ENCODE measurements at places on chromosomes 5 and 9.

- no peak for DNase-seq
Observed at GRCh38 chr9:15249042-15249818, 57.8 kb downstream of the TTC39B start.

GRCh38 chr9:69104830-69105527, 69.1 kb upstream of the TJP2 start:
- DNase-seq = no peak

- no peak for DNase-seq
Observed at GRCh38 chr9:97675655-97676054, 21.5 kb downstream of the XPA start.

DNA sequence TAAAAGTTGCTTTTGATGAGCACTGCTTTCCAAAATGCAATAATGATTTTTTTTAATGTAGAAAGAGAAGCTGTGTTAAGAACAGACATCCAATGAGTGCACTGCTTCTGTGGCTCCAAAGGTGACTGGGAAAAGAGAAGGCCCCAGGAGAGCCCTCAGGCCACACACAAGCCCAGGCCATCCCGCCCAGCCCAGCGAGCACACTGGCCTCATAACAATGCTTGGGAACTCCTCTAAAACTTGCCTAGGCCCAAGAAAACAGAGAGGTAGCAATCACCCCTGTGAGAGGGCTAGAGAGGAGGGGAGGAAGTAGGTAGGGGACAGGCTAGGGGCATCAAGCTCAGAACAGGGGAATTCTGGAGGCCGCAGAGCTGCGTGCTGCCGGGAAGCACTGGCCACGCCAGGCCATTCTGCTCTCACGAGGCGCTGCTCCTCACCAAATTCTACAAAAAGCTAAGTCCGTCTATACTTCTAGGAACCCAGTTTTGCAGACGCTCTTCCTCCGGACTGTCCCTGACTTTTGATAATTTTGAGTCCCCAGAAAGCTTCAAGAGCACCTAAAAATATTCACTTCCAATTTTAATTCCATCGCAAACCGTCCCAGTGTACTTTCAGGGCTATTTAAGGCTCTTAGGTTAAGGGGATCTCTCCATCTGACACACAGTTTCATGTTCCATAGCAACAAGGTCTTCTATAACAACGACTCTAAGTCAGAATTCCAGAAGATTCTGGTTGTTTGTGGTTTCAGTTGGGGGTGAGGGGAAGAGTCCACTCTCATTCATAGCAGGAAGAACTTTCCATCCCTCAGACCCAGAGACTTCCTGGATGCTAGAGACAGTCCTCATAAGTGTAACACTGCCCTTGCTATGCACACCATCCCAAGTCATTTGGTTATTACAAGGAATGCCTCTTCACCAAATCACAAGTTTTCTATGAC, 51.0 kb downstream of the HABP4 start:
- no peak for DNase-seq

- no peak for DNase-seq
Observed at GRCh38 chr5:6829150-6829784, 116.0 kb downstream of the TENT4A start.

DNA sequence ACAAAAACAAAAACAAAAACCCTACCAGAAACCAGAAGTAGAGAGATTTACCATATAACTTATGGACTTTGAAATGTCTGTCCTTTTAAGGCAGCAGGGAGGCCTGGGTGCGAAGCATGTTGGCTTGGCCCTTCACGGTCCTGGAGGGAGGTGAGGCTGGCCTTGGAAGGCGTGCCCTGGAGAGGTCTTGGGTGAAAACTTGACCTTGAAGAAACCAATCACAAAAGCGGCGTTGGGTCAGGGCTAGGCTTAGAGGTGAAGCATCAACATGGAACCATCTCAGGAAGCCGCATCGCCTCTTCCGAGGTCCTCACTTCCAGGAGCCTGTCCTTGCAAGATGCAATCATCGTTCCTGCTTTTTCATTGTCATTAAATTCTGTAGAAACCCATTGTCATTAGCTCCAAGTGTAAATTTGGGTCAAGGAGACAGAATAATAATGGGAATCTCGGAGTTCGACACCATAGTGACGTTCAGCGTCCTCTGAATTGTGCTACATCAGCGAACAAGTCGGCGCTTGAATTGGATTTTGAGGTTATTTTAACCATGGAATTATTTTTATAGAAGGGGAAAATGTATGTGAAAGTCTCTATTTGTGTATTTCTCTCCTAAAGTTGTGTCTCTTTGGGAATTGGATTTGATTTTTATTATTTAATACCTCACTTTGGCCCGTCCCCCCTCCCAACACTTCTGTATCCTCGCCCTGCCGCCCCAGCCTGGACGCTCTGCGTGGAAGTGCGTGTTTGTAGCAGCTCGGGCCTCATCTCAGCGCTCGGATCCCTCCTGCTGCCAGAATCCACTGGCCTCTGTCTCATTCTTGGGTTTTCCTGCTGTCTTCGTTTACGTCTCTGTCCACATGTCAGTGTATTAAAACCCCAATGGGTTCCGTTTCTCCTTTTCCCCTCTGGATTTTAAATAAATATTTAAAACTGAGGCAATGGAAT, 11.1 kb upstream of the ORM1 start:
- no peak for DNase-seq

DNA sequence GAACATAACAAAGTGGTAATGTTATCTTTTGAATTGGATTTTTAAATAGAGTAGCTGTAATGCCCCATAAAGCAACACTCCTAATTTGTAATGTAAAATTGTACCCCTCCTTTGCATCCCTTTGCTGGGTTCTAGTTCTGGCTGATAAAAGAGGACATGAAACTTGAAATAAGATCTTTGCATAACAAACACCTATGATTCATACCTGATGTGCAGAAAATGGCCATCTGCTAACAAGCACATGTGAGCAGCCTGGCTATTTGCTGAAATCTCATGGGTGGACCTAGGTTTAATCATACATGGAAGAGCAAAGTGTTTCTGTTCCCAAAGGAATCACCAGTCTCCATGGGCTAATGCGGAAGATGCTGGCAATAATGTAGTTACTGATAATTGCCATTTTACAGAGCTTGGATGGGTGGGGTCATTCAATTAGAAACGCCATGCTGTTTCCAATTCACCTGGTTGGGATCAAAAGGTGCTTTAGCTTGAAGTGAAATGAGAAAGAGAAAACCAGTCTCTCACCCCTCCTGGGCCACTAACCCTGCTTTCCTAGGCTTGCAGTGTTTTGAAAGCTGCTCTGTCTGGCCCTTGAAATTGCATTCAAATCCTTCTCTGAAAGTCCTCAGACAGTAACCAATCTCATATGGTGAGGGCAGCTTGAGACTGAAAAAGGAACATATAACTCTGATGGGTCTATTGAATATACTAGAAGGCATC, 585.1 kb downstream of the TLE4 start:
- no peak for DNase-seq

GRCh38 chr9:2262386-2263071, 247.4 kb downstream of the SMARCA2 start:
- no peak for DNase-seq

GRCh38 chr5:174533751-174534241, 190.6 kb upstream of the MSX2 start:
- no peak for DNase-seq

DNA sequence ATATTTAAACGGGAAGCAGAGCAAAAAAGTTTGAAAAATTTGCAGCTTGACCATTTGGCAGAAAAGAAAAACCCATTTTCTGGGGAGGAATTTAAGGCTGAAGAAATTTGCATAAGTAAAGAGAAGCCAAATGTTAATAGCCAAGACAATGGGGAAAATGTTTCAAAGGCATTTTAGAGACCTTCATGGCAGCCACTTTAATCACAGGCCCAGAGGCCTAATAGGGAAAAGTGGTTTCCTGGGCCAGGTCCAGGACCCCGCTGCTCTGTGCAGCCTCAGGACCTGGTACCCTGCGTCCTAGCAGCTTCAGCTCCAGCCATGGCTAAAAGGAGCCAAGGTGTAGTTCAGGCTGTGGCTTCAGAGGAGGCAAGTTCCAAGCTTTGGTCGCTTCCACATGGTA, 507.3 kb downstream of the SLCO4C1 start:
- DNase-seq = no peak

DNA sequence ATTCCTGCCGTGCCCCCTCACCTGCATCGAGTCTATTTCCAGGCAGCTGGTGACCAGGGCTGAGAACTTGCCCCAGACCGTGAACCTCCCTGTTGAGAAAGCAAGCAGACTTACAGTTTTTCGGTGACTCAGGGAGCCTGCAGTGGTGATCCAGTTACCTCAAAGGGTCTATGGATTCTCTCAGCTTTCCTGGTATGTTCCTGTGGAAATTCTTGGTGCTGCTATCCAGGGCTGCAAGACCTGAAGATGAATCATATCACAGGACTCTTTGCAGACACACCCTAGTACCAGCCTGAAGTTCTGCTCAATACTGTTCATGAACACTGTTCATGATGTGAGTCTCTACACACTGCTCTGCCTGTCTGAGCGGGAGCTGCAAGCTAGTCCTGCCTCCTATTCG, 154.7 kb downstream of the WDR70 start:
- no peak for DNase-seq

- DNase-seq = no peak
Observed at GRCh38 chr9:108634672-108635462, 220.9 kb downstream of the ACTL7B start.

DNA sequence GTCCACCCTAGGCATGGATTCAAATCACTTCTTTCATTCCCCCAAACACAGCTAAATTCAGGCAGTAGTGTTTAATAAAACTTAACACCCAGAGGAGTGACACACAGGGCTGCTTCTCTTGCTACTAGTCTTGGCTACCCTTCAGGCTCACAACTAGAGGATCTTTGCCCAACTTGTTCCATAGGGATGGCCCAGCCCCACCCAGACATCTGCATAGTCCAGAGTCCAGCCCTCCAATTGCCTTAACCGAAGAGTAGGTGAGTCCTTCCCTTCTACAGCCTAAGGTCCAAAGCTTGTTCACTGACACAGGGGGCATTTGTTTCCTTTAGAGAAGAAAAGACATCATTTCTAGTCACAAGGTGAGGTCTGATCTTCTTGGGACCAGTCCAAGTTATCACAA, 15.2 kb upstream of the RXFP3 start:
- DNase-seq = no peak

GRCh38 chr9:135338546-135338945, 141.0 kb upstream of the PPP1R26 start:
- DNase-seq = no peak

GRCh38 chr5:176742246-176743105, 67.9 kb upstream of the UNC5A start:
- no peak for DNase-seq

DNA sequence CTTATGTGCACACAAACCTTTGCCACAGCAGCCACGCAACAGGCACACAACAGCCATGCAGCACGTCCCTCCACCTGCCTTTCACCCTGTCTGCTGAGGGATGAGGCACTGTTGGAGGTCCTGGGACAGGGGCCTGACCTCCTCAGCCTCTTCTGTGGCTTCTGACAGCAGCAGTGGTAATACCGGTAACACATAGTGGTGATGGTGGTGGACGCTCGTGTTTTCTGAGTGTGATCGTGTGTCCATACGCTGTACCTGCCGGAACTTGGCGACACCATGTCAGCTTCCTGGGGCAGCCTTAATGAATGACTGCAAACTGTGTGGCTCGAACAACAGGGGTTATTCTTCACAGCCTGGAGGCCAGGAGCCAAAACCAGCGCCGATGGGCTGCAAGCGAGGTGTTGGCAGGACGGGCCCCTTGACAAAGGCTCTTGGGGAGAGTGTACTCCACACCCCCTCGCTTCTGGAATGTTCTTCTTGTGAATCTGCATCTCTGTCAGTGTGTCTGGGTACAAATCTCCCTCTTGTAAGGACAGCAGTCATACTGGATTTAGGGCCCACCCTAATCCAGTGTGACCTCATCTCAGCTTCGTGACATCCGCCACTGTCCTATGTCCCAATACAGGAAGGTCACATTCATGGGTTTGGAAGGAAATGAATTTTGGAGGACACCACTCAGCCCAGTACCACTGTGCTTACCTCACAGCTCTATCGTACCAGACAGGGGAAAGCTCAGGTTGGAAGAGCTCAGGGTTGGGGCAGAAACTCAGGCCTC, 55.3 kb upstream of the EXOC3 start:
- DNase-seq = no peak

DNA sequence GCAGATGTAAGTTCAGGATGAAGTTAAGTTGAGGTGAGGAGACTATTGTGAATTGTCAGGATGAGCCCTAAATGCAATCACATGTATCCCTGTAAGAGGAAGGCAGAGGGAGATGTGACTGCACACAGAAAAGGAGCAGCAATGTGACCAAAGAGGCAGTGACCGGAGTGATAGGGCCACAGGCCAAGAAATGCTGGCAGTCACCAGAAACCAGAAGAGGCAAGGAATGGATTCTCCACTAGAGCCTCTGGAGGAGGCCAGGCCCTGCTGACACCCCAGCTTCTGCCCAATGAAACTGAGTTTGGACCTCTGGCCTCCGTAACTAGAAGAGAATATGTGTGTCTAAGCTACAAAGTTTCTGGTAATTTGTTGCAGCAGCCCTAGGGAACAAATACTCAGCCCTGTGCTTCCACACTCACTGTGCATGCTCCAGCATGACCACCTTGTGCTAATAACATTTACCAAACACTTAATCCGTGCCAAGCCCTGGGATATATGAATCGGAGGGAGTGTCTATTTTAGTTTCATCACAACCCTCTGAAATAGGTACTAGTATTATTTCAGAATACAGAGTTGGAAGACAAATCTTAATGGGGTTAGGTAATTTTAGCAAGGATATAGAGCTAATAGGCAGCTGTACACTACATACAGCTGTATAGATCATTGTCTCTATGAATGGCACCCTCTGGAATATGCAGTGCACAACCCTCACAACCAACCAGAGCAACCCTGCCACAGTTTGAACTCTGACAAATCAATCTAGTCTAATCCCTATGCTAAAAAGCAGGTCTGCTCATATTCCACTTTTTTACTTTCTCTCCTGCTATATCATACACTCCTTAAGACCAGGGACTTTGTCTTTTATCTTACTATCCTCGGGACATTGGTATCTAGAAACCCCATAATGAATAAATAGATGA, 7.8 kb upstream of the GPX8 start:
- no peak for DNase-seq

GRCh38 chr5:91361055-91361701, 21.9 kb downstream of the ARRDC3 start:
- no peak for DNase-seq

- no peak for DNase-seq
Observed at GRCh38 chr5:154697371-154697770, 57.8 kb upstream of the LARP1 start.

- no peak for DNase-seq
Observed at GRCh38 chr5:159121061-159121460, 21.3 kb upstream of the EBF1 start.

DNA sequence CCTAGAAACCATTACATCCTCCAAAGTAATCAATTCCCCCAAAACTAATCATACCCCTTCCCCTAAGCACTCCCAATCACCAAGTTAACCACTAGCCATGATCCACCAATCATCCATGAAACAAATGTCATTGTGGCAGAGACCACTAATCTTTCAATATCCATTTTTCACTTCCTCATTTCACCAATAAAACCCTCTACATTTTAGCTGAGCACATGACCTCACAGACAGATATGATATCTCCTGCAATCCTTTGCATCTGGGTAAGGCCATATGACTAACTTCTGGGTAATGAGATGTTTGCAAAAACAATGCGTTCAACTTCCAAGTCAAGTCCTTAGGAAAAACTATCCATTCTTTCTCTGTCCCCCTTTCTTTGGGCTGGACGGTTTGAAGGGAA, 20.7 kb downstream of the OR2S2 start:
- DNase-seq = no peak

GRCh38 chr5:137902408-137903133, 13.3 kb downstream of the PKD2L2 start:
- DNase-seq = no peak

All from GF-D8 (cell line).